Naive thymus-derived CD4-positive, alpha-beta T cell (primary cell): ENCODE measurements at places on chromosomes 4 and X.

GRCh38 chrX:16458208-16458607 lies 191.8 kb upstream of the S100G start:
- DNase-seq = no peak

GRCh38 chr4:146142768-146143167 lies 32.8 kb upstream of the LSM6 start:
- no peak for DNase-seq

DNA sequence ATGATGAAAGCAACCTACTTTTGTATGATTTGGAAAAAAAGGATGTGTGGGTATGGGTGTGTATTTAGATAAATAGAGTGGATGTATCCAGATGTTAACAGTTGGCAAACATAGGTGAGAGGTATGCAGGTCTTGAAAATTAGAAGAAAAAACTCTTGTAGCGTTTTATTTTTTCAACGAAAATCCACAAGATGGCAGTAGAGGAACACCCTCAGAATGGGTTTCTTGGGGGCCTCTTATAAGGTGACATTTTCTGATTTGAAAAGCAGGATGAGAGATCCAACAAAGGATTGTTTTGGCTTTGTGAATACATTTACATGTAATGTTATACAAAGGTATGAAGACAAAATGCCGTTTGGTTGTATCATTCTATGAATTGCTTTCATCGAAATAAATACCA lies 68.3 kb downstream of the FMR1NB start:
- DNase-seq = no peak

- no peak for DNase-seq
These were observed 474.4 kb downstream of the RAPGEF2 start for GRCh38 chr4:159577241-159577640.

DNA sequence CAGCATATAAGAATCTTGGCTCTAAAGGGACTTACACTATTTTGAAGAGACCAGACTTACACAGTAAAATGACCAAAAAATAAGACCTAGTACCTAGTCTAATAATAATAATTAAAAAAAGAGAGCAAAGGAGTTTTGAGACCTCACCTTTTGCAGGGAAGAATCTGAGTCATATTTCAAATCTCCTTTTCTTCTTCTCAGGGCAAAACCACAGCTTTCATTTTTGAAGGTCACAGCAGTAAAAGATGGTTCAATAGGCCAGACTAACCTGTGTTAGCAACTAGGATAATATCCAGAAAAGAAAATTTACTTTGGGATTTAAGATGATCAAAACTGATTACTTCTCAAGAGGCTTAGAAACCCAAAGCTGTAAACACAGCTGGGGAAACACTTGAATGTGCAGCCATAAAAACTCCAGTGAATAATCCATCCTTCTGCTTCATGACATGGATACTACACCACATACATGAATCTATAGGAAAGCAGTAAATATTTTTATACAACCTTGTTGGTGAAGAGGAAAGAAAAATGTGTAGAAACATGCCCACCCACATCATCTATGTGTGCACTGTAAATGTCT lies 25.9 kb upstream of the LNX1 start:
- DNase-seq = no peak

GRCh38 chr4:26806331-26806730 lies 54.3 kb upstream of the STIM2 start:
- DNase-seq = no peak

DNA sequence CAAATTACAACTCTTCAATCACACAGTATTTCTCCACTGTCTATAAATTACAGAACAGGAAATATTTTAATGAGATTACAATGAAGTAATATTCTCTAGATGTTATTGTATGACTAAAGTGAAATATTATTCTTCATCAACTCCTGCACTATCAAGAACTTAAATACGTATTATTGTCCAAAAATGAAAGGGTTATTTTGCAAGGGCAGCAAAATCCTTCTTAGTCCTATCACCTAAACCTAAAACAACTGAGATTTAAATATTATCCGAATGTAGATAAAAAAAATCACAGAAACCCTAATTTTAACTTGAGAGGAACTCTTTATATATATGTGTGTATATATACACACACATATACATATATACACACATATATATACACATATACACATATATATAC lies 4.9 kb downstream of the UBA6 start:
- no peak for DNase-seq

GRCh38 chrX:154477891-154478477 lies 1.1 kb downstream of the LAGE3 start:
- no peak for DNase-seq

DNA sequence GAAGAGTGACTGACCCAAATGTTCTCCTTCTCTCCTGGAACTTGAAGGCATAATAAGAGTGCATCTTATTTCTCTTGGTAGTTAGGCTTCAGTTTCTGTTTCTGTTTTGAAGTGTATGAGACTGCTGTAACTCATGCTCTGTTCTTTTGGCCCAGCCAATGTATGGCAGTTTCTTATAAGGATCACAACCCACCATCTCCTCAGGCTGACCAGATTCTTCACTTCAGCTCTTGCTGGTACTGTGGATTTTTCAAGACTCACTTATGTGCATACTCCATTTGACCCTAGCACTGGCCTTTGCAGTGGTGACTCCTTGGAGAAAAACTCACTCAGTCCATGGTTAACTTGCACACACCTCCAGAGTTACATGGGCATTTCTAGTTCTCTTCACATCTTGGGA lies 9.6 kb upstream of the YTHDC1 start:
- DNase-seq = no peak

GRCh38 chr4:164768516-164768915 lies 14.6 kb downstream of the SMIM31 start:
- DNase-seq = no peak

DNA sequence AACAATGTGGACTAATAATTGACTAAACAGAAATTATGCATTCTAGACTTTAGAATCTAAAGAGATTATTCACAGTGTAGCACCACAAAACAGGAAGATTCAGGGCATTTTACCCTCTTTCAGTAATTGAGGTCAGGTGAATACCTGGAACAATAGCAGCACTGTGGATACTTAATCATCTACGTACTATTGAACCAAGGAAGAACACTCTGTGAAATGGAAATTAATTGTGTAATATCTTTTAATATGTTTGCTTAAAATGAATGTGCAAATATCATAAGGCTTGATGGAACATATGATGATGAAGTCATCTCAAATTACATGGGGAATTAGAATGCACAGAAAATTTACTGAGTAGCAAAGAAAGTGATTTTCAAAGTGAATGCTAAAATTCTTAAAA lies 68.5 kb upstream of the MAP9 start:
- DNase-seq = no peak

GRCh38 chr4:142539796-142540482 lies 306.2 kb downstream of the INPP4B start:
- no peak for DNase-seq

DNA sequence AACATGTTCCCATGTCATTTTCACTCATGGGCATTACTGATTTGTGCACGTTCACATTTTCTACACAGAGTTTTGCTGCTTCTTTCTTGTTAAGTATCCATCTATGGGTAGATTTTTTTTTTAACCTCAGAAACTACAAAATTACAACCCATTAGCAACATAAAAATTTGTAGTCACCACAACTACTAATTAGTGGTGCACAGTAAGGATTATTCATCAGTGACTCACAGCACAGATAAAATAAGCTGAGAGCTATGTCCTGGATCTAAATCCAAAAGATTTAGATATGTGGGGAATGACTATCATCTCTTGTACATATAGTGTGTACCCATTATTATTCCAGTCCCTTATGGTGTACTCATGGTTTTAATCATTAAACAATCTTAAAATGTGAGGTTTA lies 19.7 kb upstream of the AMELX start:
- no peak for DNase-seq

DNA sequence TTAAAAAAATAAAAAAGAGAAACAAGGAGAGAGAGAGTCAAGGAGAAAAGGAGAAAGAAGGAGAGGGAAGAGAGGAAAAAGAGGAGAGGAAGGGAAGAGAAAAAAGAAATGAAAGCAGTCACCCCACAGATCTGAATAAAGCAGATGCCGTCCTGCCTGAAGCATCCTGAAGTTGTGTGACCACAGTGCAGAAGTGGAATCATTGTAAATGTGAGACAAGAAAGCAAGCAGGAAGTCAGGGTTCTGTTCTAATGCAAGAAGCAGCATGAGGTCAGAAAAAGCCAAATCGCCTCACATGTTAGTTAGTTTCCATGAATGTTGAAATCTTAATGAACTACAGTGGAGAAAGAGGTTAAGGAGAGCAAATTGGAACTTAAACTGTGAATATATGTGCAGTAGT lies 692.5 kb downstream of the CENPC start:
- no peak for DNase-seq

DNA sequence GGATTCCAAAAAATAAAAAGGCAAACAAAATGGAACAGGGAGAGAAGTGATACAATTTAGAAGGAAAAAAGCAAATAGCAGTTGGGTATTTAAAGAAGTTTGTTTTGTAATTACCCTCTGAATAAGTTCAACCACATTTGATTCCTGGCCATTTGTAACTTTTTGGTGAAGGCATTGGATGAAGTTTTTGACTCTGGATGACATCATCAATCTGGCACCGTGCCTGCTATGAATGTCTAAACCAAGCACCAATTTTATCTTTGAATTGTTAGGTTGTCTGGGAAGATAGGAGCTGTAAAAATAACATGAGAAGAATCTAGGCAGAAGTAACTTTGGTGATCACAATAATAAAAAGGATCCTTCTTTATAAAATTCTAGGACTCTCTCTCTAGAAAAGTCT lies 29.5 kb downstream of the TMPRSS11A start:
- no peak for DNase-seq

GRCh38 chrX:128650326-128650725 lies 598.1 kb upstream of the ACTRT1 start:
- DNase-seq = no peak

GRCh38 chrX:22538580-22538979 lies 265.9 kb downstream of the CBLL2 start:
- DNase-seq = no peak

DNA sequence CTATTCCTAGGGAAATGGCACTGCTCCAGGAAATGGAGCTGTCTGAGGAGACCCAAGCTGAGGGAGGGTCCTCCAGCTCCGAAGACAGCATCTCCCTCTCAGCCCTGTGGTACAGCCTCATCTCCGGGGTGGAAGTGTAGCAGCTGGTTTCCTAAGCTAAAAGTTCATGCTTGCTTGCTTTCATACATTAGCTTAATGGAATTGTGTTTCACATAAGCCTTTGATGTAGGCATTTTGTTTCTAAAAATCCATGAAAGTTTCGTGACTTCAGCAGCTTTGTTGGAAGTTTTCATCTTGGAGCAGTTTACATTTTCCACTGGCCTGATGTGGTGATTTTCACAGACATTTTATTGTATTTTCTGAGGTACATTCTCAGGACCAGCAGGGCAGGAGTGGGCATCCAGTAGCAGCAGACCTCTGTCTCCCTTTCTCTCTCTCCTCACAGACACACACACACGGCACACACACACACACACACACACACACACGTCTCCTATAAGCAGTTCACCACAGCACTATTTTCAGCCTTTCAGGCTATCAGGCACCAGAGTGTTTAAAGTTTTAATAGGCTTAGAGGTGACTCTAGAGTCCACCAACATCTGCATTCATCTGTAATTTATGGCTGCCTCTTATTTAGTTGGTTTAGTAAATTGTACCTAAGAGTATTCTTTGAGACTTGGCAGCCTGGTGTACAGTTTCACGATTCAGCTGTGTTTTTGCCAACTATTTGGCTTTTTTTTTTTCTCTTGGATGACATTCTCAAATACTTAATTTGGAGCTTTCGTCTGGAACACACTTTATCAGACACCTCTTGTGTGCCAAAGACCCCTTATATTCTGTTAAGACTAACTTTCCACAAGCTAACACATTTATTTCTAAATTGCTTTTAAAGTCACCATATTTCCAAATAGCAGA lies 225.8 kb upstream of the SFRP2 start:
- no peak for DNase-seq

GRCh38 chr4:168449719-168450452 lies 30.4 kb downstream of the DDX60L start:
- no peak for DNase-seq

GRCh38 chrX:6071731-6072130 lies 156.9 kb downstream of the NLGN4X start:
- DNase-seq = no peak

DNA sequence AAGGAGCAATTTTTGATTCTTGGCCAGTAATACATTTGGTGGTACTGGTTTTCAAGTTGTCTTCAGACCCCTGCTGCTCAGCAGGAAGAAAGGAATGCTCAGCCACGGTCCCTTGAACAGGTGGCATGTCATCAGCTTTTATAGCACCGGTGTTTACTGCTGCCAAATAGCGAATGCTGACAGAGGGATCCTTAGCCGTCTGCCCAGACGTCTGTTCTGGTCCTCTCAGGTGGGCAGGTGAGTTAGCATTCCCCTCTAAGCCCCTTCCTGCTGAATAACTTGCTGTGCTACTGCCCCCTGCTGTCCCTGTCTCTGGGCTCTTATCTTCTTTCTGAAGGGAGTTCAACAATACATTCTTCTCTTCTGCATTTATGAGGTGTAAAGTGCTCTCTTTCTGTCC lies 28.4 kb downstream of the BOD1L1 start:
- DNase-seq = no peak

GRCh38 chr4:105276361-105277104 lies 129.9 kb downstream of the TET2 start:
- DNase-seq = no peak

- no peak for DNase-seq
These were observed 22.5 kb upstream of the CLDN24 start for GRCh38 chr4:183344523-183345255.

DNA sequence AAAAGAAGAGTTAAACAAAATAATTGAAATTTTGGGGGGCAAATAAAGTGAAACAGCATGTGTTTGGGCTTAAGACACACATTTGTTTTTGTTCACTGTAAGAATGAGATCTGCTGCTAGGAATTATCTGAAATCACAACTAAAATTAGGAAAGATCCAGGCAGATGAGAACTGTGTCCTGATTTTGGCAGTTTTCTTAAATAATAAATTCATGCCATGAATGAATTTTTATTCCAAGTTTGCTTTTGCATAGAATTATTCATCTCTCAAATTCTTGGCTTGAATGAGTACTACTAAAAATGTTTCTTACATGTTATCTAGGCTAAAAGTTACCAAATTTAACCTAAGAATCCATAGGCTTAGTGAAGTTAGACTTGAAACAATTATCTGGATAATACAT lies 321.7 kb downstream of the ANK2 start:
- no peak for DNase-seq

DNA sequence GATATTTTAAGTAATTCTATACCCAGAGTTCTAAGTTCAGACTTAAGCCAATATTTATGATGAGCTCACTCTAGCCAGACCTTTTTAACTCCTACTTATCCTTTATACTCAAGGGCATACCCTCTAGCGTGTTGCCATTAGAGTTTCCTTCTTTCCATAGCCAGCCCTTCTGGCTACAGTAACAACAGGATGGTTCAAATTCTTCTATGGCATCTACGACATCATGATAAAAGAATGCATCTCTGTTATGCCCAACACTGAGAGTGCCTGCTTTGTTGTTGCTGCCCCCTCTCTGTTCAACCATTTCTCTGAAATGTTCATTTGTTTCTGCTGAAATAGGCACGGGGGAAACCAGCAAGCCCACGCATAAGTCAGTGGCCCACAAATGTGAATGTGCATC lies 104.5 kb downstream of the UBE2NL start:
- no peak for DNase-seq
